Stimulated activated CD4-positive, alpha-beta T cell treated with anti-CD3 and anti-CD28 coated beads, Interleukin-12 subunit alpha, Interleukin-12 subunit beta, amount 100 ng/mL, for 48 hours (primary cell): ENCODE measurements at places on chromosomes 1 and 21.

- no peak for DNase-seq
Observed at GRCh38 chr21:32281531-32281930, 2.7 kb upstream of the MIS18A start.

DNA sequence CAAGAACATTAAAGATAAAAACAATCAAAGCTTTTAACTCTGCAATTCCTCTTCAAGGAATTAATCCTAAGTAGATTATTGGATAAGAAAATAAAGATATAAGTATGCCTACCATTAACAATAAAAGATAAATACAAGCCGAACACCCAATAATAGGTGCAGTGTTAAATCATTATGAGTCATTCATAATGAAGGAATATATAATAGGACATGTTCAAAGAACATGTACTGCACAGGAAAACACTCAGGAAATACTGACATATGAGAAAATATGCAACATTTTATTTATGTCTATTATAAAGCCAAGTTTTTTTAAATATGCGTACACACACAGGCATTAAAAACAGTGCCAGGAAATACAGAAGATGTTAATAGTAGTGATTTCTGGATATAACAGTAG is 11.1 kb upstream of the EXO1 start:
- DNase-seq, result no peak

- no peak for DNase-seq
Observed at GRCh38 chr1:56146449-56146848, 432.9 kb downstream of the PLPP3 start.

- peak; percentile 54 for DNase-seq
Observed at GRCh38 chr1:153945795-153946621, 510 bp downstream of the DENND4B start.

DNA sequence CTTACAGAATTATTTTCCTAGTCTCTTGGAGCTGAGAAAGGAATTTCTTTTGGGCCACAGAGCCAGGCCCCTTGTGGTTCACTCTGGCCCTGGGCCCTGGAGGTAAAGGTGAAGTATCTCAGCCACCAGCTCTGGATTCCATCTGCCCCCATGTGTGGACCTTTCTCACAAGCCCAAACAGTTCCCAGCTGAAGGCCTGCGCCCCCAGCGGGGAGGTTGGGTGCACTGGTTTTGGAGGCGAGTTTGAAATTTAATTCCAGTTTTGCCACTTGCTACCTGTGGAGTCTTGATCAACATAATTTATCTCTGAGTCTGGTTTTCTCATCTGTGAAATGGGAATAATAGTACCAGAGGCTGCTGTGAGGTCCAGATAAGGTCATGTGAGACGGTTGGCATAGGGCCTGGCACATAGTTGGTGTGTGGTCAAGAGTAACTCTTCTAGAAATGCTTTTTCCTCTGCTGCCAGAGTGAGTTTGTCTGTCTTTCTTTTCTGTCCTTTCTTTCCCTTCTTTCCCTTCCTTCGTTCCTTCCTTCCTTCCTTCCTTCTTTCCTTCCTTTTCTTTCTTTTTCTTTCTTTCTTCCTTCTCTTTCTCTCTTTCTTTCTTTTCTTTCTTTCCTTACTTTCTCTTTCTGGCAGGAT is 6.1 kb downstream of the AGTRAP start:
- DNase-seq, result no peak

DNA sequence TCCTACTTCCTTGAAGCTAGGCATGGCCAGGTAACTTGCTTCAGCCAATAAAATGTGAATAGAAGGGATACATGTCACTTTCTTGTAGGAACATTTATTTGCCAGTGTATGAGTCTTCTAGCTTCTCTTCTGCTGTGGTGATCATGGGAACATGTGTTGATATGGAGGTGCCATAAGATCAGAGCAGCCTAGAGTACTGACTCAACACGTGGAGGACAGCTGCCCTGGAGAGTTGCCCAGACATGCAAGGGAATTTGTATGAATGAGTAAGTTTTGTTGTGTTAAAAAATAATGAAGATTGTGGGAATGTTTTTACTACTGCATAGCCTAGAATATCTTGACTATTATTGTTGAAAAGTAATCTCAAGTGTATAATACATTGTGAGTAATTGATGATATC is 502.3 kb downstream of the NUF2 start:
- DNase-seq, result no peak

DNA sequence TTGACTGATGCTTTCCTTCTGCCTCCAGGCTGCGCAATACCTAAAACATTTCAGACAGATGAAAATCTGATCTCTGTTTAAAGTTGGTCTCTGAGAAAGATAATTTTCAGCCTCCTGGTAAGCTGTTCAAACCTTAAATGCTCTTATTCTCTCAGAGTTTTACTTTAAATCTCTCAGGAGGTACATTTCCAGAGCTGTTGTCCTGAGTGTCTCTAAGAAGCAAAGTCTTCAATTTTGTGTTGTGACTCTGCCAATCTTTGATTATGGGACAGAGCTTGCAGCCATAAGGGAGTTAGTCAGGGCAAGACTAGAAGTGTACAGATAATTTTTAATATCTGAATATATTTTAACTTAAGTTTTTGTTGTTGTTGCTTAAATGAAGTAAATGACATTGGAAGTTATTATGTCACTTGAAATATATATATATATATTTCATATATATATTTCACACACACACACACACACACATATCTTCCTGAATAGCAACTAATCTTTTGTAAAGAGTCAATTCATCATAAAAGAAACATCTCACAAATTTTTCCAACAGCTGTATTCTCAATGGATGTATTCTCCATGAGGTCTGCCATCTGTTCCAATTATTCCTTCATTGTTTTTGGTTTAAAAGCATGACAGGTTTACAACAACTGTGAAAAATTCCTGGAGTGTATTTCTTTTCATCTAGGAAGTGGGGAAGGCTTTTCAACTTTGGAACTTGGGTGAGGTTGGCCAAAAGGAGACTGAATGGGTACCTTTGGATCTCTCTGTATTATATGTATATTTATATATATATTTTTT is 259.4 kb downstream of the BACH1 start:
- no peak for DNase-seq

GRCh38 chr1:9833632-9834031 is 9.9 kb upstream of the CLSTN1 start:
- DNase-seq, result no peak

DNA sequence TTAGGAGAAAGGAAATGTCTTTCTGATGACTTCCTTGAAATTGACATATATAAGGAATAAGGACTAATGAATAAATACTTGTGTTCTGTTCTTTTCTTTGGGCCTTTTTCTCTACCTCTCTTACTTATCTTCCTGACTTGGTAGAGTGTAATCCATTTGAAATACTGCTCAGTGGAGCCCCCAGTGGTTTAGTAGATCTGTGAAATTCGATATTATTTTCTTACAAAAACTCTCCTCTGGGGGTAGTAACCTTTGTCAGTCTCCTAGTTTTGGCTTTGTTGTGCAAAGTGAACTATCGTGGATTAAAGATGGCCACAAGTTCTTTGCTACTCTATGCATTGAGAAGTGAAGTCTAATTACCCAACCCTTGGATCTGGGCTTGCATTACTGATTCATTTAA is 48.8 kb downstream of the DUSP10 start:
- no peak for DNase-seq

- DNase-seq, result no peak
Observed at GRCh38 chr1:103761896-103762295, 12.2 kb downstream of the AMY1C start.

- DNase-seq, result no peak
Observed at GRCh38 chr1:207227131-207227630, 94.3 kb upstream of the CD55 start.

- no peak for DNase-seq
Observed at GRCh38 chr1:58361134-58361533, 185.4 kb downstream of the OMA1 start.

DNA sequence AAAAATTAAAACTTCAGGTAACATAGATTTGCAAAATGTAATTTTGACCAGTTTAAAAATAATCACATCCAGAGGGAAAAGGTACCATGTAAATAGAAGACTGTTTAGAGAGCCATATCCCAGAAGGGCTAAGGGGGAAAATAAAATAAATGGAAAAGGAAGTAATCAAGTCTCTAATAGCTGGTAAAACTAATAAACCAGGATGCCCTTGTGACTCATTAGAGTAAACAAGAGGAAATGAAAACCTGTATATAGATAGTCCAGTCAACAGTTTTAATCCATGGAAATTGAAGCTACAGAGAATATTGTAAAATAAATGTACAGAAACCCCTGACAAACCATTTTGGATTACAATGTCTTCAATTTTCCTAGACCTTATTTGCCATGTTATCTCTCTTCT is 698.0 kb upstream of the RGS18 start:
- DNase-seq, result no peak

DNA sequence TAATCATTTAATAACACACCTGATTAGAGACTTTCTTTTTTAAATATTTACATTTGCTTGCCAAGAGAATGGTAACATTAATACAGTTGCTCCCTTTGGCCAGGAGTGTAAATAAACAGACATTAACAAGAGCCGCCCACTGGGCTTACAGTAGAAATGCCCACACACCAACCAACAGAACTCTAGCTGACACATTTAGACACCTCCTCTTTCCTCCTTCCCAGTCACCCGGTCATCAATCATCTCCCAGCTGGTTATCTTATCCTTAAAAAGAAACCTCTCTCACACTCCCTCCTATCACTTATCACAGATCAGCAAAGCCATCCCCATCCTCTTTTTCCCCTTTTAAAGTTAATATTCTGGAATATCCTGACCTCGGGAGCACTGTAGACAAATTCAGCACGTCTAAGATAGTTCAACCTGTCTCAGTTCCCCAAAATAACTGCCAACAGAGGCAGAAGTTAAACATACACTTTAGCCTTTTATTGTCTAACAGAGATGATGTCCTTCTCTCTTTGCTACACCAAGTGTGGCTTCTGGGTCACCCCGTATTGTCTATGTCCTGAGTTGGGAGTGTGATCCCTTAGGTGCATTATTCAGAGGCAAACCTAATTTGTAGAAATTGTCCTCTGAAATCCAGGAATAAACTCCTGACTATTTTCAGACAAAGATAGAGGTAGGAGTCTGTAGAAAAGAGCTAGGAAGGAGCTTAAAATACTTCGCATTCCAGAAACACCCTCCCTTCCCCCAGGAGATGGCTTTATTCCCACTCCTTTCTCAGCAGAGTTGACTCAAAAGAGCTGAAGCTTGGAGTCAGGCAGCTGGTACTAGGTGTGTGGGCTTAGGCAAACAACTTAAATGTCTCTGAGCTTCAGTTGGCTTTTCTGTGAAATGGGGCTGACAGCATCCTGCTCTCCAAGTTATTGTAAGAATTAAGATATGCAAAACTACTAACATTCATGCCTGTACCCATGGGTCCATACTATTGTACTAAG is 8.8 kb downstream of the MYCL start:
- DNase-seq, result no peak

DNA sequence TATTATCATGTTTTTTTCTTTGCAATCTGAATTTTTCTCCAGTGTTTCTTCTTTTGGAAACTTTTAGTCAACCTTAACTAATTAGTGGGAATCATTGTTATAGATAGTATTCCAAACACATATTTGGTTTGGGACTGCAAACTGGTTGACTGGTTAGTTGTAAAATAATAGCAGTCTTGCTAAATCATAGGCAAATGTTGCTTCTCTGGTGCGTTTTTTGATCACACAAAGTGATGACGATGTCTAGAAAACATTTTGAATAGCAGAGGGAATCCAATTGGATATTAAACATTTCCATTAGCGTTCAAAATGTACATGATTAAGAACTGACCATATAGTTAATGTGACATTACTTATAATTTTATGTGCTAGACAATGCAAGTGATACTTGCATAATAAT is 4.5 kb downstream of the DNAJB4 start:
- no peak for DNase-seq

DNA sequence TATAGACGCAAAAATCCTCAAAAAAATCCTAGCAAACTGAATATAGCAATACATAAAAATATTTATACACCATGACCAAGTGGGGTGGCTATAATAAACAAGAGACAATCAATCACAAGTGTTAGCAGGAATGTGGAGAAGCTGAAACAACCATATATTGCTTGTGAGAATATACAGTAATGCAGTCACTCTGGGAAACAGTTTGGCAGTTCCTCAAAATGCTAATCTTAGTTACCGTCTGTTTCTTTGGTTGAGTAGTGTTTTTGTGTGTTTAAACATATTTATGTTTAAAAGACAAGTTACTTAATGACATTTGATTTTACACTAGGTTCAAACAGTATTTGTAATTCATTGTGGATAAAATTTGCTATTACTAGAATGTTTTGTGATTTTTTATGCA is 792.0 kb downstream of the LTN1 start:
- DNase-seq, result no peak

DNA sequence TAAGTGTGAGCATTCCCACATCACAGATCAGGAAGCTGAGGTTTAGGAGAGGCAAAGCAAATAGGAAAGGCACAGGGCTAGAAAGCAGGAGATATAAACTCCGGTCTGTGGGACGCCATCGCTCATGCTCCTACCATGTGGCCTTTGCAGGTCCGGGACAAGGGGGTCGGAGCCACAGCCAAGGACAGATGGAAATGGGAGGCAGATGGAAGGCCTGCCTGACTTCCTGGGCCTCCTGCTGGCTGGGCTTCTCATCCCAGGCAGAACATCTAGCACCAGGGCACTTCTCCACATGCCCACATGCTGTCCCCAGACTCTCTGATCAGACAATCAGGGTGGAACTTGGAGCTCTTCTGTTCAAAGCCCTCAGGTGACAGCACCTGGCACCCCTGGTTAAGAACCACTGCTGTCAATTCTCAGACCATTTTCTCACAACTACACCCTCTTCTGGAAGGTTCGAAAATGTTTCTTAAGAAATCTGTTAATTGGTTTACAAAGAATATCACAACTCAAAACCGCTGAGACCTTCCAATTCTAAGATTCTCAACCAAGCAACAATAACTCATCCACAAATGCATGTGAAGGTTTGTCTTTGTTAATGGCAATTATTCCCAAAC is 173.3 kb upstream of the EDN2 start:
- DNase-seq, result no peak

- DNase-seq, result no peak
Observed at GRCh38 chr1:7012461-7012924, 227.2 kb downstream of the CAMTA1 start.

- DNase-seq, result no peak
Observed at GRCh38 chr1:16245476-16246196, 8.7 kb upstream of the CPLANE2 start.

DNA sequence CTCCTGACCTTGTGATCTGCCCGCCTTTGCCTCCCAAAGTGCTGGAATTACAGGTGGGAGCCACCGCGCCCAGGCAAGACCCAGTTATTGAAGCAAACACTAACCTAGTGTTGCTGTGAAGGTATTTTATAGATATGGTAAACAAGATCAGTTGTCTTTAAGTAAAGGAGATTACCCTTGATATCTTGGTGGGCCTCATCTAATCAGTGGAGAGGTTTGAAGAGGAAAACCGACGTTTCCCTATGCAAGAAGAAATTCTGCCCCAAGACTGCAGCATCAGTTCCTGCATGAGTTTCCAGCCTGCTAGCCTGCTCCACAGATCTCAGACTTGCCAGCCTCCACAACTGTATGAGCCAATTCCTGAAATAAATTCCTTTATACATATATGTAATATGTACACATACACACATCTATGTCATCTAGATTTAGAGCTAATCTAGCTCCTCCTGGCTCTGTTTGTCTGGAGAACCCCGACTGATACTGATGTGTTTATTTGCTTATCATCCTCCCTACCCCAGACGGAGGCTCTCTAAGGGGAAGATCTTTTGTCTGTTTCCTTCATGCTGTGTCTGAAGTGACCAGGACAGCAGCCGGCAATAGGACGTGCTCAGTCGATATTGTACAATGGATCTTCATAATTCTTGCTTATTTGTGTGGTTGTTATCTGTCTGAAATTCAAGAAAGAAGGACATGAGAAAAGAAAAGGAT is 90.9 kb downstream of the IER5 start:
- DNase-seq, result no peak

GRCh38 chr1:209590405-209590804 is 6.9 kb downstream of the CAMK1G start:
- DNase-seq, result no peak
